Choroid plexus epithelial cell (primary cell): ENCODE measurements at places on chromosomes 3 and 15.

DNA sequence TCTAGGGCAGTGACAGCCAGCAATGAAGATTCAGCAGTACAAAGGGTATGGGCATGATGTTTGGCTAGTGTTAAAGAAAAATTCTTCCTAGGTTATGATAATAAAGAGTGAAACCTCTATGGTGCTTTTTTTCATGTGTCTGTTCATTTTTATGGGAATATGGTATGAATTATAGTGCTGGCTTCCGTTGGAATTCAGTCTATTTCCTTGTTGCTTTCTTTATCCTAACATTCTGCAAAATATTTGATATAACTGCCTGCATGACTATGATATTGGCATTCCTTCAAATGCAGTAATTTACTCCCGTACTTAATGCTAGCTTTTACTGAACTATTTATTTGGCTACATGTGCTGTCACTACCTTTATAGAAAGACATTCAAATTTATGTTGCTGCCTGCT is 57.6 kb upstream of the ATP11B start:
- DNase-seq = peak; percentile 21

DNA sequence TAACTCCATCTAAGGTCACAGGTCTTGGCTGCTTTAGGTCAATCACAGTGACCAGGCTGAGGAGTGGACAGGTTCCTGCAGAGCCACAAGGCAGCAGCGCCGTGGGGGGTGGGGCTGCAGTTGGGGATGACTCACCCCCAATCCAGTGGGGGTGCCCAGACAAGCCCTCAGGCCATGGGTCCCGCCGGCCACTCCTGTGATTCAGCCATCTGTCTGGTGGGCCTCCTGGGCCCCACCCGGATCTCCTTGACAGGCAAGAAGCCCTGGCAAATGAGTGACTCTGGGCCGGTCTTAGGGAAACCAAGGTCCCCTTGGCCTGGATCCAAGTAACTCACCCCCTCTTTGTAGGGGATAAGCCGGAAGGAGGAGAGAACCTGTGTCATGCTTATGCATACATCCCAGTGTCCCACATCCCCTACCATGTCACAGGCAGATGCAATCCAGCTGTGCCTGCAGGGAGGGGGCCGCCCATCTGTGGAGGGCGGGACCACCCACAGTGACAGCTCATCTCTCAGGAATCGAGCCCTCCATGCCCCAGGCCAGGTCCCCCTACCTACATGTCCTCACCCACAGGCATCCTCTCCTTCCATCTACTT is 495 bp upstream of the COL7A1 start:
- DNase-seq = peak; percentile 91

DNA sequence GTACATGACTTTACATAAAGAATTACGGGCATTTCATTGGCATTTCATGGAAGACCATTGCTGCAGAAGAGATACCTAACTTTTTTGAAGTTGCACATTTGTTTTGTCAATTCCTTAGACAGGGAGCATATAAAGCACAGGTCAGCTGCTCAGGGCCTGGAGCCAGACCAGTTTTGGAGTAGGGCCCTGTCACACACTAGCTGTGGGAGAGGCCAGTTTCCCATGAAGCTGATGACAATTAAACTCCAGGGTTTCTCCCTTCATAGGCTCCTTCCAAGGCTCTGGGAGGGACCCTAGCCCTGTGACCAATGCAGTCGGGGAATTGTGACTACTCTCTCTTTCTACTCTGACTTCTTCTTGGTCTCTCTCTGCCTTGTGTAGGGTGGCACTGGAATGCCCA is 107.3 kb upstream of the SELENOK start:
- DNase-seq = no peak

DNA sequence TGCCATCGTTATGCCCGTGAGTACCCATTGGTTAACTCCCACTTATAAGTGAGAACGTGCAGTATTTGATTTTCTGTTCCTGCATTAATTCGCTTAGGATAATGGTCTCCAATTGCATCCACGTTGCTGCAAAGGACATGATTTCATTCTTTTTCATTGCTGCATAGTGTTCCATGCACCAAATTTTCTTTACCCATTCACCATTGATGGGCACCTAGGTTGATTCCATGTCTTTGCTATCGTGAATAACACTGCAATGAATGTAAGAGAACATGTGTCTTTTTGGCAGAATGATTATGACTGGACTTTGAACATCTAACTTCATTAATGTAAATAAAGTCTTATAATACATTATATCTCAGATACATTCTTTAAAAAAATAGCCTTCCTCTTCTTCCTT is 169.6 kb upstream of the CDIN1 start:
- no peak for DNase-seq

DNA sequence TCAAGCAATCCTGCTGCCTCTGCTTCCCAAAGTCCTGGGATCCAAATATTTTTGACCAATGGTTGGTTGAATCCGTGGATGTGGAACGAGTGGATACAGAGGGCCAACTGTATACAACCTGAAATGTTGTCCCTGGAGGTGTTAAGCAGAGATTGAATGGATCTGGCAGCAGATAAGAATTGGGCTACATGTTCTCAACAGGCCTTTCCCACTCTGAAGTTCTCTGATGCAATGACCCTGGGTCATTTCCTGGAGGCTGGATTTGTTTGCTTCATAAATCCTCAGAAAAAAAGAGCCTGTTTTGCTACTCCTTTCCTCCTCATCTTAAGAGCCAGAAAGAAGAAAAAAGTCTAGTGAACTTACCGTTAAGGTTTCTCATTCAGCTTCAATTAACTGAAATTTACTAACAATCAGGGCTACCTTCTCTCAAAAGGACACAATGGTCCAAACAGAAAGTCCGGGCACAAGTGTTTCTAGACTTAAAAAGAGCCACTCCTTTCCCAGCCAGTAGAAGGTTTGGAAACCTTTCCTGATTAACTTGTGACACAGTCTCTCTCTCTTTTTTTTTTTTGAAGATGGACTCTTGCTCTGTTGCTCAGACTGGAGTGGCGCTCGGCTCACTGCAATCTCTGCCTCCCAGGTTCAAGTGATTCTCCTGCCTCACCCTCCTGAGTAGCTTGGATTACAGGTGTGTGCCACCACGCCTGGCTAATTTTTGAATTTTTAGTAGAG is 6.5 kb downstream of the ARHGEF3 start:
- peak; percentile 70 for DNase-seq

GRCh38 chr3:58998476-58999117 is 51.2 kb downstream of the CFAP20DC start:
- DNase-seq = peak; percentile 92

DNA sequence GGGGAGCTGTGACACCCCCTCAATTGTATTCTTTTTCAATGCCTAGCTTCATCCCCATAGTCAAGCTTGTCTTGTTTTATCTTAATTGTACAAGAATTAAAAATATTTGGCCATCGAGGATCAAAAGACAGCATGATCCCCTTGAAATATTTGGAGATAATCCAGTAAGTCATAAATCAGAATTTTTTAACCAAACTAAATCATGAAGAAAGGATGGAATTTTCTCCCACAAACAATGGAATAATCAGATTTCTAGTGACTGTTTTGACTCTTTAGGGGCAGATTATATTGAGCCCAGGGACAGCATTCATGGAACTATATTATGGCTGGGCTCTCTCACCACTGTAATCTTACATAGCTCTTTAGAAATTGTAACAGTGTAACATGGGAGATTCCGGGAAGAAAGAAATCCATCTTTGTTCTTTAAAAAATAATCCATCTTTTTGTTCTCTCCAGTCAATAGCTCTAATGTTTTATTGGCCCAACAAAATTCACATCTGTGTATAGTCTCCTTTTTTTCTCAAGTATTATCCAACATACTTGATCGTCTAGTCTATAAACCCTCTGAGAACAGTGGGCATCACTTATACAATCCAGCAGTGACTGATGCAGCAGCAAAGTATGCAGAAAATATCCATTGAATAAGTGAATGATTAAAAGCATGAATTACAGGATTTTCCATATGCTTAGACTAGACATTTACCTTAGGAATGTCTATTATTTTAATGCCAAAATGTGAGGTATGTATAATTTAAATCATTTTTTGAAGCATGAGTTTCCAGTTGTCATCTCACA is 277.0 kb upstream of the PLSCR5 start:
- DNase-seq = no peak

DNA sequence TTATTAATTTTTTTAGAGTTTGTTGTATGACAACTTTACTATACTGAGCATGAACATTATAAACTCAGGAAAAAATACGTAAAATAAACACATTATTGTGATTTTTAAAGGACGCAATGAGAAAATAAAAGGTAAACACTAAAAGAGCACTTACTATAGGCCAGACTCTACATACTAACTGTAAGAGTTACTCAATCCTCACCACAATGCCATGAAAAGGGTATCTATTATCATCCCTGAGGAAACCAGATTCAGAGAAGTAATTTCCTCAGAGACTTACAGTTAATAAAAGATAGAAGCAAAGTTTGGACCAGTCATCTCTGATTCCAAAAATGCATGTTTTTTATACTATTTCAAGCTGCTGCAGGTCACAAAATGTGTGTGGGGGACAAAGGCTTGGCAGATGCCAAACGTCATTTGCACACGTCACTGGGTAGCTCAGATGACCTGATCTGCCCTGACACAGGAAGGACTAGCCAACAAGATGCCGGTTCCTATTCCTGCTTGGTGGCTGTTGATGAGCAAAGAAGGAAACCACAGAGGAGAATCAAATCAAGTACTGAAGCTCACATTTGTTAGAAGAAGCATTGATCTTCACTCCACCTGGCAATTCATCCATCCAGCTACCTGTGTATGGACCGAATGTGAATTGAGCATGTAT is 42.3 kb downstream of the KLHL6 start:
- no peak for DNase-seq

GRCh38 chr15:69805248-69805953 is 292.3 kb downstream of the TLE3 start:
- DNase-seq = no peak

GRCh38 chr3:151899996-151900395 is 26.6 kb downstream of the SUCNR1 start:
- no peak for DNase-seq

DNA sequence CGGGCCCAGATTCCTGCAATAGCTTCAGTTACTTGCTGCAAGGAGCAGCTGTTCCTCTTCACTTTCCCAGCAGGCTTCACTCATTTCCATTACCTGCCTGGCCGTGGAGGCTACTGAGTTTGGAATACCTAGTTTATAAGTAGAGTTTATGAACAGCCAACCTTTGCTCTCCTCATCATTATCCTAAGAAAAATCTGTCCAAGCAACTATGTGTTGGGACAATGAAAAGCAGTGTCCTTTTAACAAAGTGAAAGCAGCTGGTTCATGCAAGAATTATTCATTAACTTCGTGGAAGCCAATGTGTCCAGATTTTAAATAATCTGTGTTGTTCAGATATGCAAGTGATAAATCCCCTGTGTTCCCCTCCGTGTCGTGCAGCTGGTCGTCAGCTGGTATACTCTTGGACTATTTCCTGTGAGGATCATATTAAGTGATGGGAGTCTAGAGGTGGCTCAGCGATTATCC is 39.3 kb upstream of the SSR3 start:
- no peak for DNase-seq

DNA sequence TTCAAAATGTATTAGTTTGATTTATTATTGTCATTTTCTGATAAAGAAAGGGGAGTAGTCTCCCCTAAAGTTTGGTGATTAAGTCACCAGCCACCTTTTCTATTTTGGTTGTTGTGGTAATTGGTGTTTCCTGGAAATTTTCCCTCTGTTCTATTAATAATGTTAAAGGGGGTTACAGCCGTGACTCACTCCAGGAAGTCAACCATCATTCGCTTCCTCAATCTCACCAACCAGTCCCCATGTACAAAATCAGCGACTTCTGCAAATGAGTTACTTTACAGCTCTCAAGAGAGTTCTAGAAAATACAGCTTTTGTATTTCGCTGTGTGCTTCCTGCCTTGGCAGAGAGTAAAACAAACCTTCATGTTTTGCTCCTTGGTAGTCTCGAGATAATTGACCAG is 285.1 kb downstream of the LPP start:
- no peak for DNase-seq

GRCh38 chr3:179852142-179852905 is 184.4 kb downstream of the PEX5L start:
- DNase-seq = peak; percentile 50

DNA sequence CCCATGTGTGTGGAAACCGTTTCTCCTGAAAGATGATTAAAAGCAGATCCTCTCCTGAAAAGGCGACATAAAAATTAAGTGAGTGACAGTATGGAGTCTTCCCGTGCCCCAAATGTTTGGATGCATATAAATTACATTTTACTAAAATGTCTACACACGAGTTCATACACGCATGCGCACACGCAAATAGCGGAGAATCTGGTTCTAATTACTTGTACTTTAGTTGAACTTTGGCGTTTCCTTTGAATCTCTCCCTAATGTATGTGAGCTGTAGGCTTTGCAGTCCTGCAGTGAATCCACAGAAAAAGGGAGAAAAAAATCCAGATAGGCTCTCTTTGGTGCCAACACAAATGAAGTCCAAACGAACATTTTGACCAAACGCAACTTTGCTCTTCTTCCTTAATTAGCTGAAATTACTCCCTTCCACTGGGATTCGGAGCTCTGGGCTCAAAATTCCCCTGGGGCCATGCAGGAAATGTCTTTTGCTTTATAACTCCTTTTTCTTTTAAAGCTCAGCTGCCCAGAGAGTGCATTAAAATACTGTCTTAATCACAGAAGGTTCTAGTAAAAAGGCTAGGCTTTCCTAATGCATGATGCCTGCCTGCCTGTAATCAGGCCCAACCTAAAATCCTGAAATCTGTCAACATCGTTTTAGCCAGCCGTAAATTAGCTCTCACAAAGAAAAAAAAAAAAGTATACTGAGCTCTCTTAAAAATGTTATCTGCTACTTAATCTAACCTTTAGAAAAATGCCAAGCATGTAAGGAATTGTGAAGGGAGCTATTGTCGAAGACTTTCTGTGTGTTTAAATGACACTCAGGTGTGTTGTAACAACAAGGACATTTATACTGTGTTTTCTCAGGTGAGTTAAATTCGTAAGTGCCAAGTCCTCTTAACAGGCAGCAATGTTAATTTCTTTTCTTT is 26.2 kb downstream of the RARB start:
- DNase-seq = peak; percentile 78

DNA sequence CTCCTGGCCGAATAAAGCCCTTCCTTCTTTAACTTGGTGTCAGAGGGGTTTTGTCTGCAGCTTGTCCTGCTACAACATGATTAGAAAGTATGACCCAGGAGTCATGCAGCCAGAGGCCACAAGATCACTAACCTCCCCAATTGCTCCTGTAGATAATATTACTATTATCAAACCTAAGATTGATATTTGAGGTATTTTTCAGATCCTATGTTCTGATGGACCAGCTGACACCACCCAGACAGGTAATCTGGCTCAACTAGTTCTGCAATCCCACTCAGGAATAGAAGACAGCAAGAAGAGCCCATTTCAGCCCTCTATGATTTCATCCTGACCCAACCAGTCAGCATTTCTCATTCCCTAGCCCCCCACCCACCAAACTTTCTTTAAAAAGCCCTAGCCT is 23.3 kb upstream of the LIMD1 start:
- no peak for DNase-seq

GRCh38 chr3:197508461-197508860 is 47.3 kb downstream of the BDH1 start:
- no peak for DNase-seq
